ENCODE measurements at places on chromosomes 3 and 15.

DNA sequence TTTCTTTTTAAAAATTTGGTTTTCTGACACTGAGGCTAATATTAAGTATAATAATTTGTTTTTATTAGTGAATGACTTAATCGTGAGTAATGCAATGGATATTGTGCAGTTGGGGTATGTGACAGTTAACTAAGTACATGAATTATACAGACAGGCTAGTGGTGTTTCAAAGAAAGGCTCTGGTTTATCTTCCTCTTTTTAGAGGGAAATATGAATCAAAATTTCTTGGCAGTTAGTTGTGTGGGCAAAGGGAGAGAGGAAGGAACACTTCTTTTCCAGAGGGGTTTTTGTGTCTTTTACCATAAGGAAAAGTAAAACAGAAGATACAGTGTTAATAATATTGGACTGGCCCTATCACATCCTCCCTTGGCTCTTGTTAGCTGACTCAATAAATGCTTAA, 2.7 kb downstream of the ZNF654 start:
- no peak for DNase-seq

GRCh38 chr3:187986514-187986934, 167.4 kb upstream of the LPP start:
- peak; percentile 61 for DNase-seq

DNA sequence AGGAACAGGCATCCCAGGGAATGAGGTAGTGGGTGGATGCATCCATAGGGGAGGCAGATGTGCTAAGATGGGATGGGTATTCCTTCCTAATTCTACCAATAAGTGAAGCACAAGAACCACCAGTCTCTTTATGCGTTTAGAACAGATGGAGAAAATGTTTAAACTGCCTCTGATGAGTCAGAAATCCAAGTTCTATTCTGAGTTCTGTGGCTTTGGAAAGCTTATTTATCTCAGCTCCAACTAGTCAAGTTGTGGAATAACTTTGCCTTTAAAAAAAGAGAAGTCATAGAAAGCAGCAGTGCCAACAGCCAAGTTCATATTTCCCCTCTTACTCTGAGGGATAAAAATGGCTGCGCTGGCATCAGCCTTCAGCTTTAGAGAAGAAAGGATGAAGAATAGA, 761.7 kb downstream of the IGSF11 start:
- DNase-seq = no peak

- no peak for DNase-seq
Measured at GRCh38 chr3:150308481-150309256, 99.4 kb upstream of the TSC22D2 start.

GRCh38 chr3:152508705-152509104, 240.0 kb downstream of the MBNL1 start:
- DNase-seq = no peak

DNA sequence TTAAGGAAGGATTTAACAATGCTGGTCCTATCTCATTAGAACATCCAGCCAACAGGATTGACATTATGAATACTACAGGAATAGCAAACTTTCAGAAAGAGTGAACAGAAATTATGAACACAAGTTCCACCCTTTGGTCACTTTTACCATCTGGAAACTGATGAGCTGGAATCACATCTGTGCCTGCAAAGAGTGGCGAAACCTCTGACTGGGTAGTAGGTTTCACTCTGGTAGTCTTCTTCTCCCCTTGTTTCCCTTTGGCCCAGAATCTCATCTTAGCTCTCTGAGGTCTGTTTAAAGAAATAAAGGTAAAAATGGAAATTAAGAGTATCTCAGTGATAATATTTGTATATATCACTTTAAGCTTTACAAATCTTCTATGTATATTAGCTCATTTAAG, 73.1 kb downstream of the NR2E3 start:
- no peak for DNase-seq

DNA sequence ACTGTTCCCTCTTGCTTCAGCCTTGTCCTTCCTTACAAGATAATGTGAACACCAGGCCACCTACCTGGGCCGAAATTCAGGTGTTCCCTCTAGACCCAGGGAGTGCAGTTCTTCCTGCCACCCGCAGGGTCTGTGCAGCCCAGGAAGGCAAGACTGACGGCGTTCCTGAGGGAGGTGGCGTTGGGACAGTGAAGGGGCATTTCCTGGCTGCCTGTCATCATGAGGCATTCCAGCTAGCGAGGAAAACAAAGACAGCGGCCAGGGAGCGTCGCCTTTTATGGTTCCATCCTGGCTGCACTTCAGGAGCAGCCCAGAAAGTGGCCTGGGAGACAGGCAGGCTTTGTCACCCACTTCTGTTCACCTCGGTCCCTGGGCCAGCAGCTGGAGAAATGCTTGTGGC, 84.8 kb upstream of the WNT5A start:
- no peak for DNase-seq

- DNase-seq = no peak
Measured at GRCh38 chr3:29554566-29554965, 273.7 kb downstream of the RBMS3 start.

DNA sequence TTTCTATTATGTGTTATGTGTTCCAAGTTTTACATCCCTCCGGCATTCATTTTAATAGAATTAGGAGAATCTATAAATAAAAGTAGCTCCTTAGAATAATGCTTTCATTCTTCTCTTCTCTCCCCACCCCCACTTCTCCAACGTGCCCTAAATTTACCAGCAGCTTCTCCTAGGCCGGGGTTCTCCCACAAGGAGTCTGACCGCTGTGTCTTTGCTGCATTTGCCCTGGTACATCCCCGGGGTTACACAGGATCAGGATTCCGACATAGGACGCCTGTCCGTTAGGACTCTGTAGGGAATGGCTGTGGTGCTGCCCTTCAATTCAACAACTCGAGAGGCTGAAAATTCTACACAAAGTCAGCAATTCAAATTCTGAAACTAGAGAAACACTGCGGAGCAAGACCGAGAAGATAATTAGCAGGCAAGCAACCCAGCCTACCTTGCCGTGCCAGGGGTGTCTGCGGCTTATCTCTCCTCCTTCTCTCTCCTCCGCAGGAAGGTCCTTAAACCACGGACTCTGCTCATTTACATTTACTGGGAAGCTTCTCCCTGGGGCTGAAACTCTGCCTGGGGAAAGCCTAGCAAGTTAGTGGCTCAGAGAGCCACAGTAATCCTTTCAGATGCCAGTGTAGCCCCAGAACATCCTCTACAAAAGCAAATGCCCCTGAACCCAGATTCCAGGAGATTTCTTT, 18.8 kb downstream of the PCSK6 start:
- DNase-seq = no peak
